NCI-H69 (cell line): ENCODE measurements at places on chromosomes 12 and 14.
A peak's percentile ranks its signal among the peaks of the same experiment; 100 is the strongest.

DNA sequence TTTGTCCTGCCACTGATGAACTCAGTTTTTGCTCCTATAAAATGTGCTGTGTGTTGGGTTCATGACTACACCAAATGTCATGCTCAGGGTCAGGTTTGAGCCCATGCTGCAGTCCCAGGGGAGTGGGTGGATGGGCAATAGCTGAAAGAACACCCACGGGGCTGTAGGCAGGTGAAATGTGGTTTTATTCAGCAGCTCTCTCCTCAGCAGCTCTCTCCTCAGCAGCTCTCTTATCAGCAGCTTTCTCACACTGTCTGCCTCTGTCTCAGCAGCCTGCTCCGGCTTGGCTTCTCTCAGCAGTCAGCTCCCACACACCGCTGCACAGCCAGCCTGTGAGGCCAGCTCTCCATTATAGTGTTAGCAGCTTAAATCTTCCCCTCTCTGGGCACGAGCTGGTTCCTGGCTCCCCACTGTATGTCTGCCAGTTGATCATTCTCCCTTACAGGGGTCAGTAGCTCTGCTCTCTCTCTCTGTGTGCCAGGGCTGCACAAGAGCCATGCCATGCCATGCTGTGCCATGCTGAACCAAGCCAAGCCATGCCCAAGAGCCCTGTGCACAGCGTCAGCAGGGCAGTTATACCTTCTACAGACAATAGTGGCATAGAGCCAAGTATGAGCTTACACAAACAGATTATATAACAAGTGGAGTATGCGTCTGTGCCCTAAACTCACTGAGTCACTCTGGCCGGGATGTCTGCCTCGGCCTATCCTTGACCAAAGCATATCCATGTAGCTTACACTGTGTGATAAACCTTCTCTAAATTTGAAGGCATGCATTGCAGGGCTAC, 303.3 kb upstream of the TMPO start:
- peak; percentile 49 for DNase-seq

DNA sequence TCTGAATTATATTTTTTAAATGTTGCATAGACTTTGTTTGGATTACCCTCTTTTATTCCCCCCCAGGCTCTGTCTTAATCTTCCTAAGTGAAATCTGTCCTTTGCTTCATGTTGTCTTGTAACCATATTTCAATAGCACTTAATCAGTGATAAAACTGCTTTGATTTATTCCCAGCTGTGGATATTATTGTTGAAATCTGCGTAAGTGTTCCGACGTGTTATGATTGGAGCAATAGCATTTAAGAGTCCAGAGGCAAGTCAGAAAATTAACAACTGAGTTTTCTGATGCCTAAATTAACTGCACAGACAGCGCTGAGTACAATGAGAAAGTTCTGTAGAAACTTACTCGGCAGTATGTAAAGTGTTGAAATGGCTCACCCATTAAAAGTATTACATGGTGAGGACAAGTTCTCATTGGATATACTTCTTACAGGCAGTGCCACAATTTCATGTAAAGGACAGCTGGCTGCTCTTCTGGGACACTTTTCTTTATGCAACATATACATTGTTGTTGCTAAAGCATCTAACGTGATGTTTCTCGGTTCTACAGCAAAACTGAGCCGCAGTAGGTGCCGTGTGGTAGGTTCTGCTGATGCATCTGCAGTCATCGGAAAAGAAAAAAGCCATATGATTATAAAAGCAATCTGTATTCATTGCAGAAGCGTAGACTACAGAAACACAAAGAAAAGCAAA, 501.0 kb downstream of the EGLN3 start:
- DNase-seq, result no peak

DNA sequence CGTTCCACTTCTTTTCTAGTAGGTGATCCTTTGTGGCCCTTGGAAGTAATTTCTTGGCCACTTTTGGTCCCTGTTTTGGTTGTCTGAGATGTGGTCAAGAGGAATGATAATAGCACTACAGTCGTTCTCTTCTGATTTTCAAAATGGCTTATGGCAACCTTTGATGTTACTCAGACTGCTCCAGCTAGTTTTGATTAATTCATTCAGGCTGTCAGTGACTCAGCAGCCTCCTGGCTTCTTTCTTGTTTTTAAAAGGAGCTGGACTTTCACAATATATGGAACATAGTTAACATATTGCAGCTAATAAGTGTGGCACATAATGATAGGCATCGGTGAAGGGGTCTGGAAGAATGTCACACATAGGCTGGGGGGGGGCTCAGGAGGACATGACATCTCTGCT, 47.3 kb downstream of the WDR20 start:
- no peak for DNase-seq

DNA sequence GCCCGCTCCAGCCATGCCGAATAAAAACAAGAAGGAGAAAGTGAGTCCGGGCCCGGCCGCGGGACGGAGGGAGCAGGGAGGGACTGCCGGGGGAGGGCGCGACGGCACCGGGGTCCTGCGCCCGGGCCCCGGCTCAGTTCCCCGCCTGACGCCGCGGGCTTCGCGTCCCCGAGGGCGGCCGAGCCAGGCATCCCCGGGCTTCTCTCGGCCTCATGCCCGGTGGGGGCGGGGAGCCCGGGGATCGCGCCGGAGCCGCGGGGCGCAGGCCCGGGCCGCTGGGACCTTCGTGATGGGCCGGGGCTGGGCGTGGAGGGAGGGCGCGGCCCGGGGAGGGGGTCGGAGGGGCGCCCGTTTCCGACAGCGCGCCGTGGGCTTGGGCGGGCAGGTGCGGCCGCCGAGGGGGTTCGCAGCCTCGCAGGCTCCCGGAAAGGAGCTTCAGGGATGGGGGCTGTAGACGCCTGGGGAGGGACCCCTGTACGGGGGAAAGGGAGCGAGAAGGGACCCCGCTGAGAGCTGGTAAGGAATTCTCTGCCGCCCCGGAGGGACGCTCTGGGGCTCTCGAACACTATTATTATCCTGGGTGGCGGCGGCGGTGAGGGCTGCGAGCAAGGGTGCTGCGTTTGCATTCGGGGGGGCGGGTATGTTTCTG, 496 bp downstream of the PPP2R5C start:
- peak; percentile 60 for DNase-seq

DNA sequence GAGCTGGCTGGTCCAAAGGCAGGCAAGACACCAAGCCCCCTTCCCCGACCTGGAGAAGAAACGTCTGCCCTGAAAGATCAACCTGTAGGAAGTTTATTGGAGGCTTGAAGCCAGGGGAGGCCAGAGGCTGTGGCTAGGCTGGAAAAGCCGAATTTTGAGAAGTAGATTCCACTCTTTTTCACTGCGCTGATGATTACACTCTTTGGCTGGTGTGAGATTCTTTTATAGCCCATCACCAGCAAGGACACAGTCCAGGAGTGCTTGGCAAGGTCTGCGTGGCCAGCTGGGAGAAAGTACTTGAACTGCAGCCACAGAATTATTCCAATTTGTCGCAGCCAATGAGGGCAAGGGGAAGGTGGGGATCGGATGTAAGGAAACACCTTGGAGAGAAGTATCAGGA, 45.0 kb downstream of the SYNE3 start:
- DNase-seq, result no peak
